ENCODE measurements at places on chromosomes 6 and 20.

DNA sequence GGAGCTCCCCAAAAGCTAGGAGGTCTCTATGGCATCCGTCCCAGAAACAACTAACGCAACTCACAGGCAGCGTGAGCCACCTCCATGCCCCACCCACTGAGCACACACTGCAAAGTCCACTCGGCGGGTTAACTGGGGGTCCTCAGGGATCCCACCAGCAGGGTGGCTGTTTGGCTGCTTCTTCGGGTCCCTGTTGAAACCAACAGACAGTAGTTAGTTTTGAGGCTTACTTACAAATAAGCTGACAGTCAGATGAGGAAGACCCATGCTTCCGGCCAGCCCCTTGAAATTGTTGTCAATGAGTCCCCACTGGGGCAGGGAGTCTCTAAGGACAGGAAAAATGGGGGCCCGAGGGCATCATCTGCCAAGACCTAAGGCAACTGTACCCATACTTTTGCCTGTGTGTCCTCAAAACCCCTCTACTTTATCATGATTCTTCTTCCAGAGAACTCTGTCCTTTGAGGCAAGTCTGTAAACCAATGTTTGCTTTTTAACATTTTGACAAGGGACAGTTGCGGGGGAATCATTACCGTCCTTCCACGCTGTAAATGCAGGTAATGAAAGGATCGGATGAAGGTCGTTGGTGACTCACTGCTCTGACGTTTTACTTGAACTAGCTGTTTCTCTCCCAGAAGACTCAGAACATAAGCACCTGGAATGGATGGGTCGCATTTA is 2.2 kb upstream of the PCK1 start:
- DNase-seq, result no peak
- no peaks in the 10 kb centered on the region for H3K4me1 ChIP-seq
- H3K4me3 ChIP-seq, result no peak overlapping the region
- no peak overlapping the region for H3K27ac ChIP-seq

GRCh38 chr6:67896476-67896875 is 738.6 kb upstream of the ADGRB3 start:
- no peaks in the 10 kb centered on the region for H3K27me3 ChIP-seq
- no peak overlapping the region for H3K27ac ChIP-seq
- H3K36me3 ChIP-seq, result no peaks in the 10 kb centered on the region
- H3K4me1 ChIP-seq, result no peaks in the 10 kb centered on the region

GRCh38 chr6:148578489-148578814 is 168.4 kb upstream of the UST start:
- H3K4me1 ChIP-seq, result no peaks in the 10 kb centered on the region
- H3K27me3 ChIP-seq, result no peaks in the 10 kb centered on the region
- no peaks in the 10 kb centered on the region for H3K36me3 ChIP-seq
- no peak overlapping the region for H3K27ac ChIP-seq
- DNase-seq, result no peak
- no peak overlapping the region for H3K4me3 ChIP-seq

DNA sequence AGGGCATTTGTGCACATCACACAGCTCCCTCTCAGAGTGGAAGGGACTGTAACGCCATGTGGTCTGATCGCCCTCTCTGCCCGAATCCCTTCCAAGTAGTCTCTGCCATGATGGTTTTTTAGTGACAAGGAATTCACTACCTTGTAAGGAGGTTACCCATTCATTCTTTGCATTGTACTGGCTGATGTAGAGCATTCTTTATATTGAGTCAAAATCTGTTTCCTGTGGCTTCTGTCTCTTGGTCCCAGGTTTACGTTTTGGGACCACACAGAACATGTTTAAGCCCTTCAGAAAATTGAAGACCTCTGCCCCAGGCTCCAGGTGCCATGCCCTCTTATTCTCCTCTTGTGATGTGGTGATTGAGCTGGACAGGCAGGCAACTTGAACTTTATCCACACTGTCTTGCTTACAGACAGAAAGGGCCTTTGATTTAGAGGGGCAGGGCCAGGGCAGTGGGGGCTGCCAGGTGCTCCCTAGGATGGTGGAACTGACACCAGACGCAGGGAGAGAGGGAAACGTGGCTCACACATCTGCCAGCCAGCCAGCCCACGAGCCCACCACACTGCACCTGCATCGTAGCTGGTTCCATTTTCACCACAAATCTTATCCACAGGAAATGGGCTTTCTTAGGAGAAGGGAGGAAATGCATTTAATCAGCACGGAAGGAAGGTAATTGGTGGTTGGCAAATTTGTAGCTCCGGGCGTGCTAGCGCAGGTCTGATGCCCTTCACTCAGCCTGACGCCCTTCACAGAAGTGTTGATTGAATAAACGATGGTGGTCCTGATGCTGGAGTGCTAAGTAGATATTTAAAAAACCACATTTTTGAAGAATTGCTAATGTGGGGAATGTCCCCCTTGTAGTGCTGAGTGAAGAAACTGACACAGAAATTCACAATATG is 78.2 kb downstream of the TCP11 start:
- H3K27ac ChIP-seq, result no peak overlapping the region
- no peaks in the 10 kb centered on the region for H3K36me3 ChIP-seq
- H3K27me3 ChIP-seq, result no peaks in the 10 kb centered on the region
- no peak for DNase-seq

Measured in breast epithelium (tissue), 4 donors.